ENCODE measurements at places on chromosomes 2 and 18.

DNA sequence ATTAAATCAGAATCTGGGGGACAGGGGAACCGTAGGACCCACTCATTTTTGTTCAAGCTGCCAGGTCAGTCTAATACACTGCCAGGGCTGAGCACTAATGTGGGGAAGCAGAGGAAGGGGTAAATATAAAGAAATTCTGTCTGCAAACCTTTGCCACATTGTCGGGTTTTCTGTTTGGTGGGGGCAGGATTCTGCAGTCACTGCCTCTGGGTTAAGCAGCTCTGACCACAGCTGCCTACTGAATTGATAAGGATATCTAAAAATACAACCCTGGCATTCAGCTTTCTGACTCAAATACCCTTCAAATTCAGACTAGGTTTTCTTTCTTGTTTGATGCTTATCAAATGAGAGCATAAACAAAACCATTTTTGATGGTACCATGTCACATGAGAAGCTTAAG is 6.0 kb downstream of the DNER start:
- DNase-seq = no peak

DNA sequence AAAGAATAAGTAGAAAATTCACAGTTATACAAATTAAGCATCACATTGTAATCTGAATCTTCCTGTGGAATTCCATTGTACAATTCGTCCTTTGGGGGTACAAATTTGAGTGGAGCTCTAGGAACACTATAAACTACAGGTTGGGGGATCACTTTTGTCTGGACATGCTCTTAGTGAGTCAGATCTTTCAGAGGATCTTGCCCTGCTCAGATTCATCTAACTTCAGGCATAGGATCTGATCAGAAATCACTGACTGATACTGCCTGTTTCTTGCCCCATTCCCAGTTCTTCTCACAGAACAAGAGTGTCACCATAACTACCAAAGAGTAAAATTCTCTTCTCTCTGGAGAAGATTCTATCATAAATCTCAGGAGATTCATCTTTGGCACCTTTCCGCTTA is 10.7 kb upstream of the VSNL1 start:
- no peak for DNase-seq

DNA sequence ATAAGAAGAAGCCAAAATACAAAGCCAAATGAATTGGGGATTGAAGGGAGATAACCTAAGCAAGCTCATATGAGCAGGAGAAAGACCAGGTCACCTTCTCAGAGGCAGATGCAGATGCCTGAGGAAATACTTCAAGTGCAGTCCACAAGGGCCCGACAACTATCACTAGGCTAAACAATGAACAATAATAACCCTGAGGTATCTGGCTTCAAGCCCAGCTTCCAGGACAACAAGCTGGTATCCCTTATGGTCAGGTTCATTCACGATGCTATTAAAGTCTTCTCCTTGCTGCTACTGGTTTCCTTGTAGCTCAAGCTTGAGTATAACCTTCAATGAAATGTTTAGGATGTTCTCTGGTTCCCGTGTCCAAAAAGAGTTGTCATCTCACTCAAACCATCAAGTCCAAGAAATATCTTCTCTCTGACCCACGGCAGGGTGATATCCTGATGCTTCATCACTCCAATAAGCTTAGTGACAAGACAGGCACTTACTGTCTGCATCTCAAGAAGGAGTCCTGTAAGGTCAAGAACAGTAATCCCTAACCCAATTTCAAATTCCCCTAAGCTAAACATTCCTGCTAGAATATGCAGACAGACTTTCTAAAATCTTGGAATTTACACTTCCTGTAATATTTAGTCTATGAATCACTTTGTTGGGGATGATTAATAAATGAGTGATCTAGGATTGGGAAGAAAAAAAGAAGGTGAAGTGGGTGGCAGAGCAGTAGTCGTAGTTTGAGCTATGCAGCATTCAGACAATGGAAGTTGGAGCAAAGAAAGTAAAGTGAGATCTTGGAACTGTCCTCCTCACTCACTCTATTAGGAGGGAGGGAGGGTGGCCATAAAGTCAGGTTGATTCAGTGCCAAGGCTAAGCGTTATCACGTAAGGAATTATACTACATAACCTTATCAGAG is 33.1 kb downstream of the CHN1 start:
- DNase-seq = no peak

- DNase-seq = no peak
Observed at GRCh38 chr18:32548688-32549087, 78.0 kb upstream of the GAREM1 start.
